Dorsolateral prefrontal cortex (tissue), 122 donors: ENCODE measurements at places on chromosomes 2 and 18.

GRCh38 chr2:11811036-11811654 lies 64.7 kb downstream of the LPIN1 start:
- no peak for DNase-seq

GRCh38 chr2:42725657-42726056 lies 38.3 kb downstream of the OXER1 start:
- no peak for DNase-seq

DNA sequence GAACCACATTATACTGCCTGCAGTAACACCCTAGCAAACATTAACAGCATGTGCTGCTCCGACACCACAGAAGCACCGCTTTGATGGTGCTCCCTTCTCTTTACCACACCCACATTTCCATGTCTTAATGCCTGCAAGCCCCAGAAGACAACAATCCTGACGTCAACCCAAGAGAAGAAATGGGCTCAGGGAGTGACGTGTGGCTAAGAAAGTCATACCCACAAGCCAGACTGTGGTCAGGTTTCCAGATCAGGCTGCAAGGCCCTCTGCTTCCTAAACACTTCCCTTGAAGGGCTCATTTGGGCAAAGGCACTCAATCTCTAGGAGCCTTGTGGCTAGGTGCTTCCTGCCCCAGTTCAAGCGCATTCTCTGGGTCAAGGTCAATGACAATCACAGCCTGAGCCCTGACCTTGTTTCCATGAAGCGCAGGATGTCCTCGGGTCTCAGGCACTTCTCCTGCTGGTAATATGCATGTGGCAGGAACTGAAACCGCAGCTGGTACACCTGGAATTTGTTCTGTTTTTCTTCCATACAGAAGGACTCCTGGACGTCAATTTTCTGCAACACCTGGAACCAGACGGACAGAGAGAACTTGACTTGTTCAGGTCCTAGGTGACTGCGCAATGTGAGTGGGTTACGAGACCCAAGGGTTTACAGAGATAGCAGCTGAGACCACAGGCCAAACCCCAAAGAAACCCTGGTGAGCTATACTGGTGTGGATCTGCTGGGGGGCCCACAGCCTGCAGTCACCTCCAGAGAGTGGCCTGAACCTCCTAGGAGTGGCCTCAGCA lies 67.2 kb downstream of the POLR1A start:
- DNase-seq: no peak

DNA sequence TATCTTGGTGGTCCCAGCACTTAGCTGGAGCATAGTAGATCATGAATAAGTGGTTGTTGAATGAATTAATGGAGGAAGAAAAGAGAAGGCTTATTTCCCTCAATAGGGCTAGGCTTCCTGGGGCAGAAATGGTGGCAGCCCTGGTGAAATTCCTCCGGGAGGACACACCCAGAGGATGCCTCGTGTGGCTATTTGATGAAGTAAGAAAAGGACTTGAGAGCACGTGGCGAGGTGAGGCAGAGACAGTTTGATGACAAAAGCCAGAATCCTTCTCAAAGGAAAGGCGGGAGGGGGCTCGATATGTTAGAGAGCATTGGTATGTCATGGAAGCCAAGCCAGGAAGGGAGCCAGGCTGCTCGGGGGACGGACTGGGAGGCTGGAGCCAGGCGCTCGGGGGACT lies 14.7 kb downstream of the FAM228A start:
- DNase-seq: no peak

DNA sequence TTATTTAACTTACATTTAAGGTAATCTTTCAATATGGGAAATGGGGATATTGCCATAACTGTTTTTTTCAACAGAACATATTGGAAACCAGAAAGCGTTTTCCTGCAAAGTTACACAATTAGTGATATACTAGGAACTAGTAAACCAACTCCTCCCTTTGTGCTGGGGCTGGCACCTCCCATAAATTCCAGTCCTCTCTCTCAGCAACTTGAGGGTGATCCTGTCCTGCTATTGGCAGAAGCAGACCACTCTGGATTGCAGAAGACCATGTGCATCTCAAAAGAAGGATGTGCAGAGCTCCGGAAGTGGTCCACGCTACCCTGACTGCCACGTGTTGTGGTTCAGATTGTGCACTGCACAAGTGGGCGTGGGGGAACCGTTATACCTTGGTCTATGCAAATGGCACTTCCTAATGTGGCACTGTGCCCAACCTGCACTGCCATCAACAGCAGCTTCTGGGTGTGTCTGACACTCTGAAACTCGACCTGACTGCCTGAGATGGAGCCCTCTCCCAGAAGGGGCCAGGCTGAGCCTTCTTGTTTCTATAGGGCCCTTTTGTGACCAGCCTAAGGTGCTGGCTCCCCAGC lies 219.2 kb downstream of the ZNF516 start:
- no peak for DNase-seq

- DNase-seq: no peak
Measured at GRCh38 chr18:36402765-36403396, 105.4 kb downstream of the FHOD3 start.

GRCh38 chr2:212548455-212548819 lies 9.8 kb upstream of the ERBB4 start:
- no peak for DNase-seq

- no peak for DNase-seq
Measured at GRCh38 chr2:231940795-231941194, 14.6 kb upstream of the NPPC start.

GRCh38 chr18:46073474-46074331 lies 1.6 kb upstream of the PSTPIP2 start:
- DNase-seq: no peak

- DNase-seq: no peak
Measured at GRCh38 chr2:119352357-119352756, 14.3 kb downstream of the C2orf76 start.

GRCh38 chr2:110770959-110771431 lies 38.6 kb downstream of the ACOXL start:
- DNase-seq: no peak

DNA sequence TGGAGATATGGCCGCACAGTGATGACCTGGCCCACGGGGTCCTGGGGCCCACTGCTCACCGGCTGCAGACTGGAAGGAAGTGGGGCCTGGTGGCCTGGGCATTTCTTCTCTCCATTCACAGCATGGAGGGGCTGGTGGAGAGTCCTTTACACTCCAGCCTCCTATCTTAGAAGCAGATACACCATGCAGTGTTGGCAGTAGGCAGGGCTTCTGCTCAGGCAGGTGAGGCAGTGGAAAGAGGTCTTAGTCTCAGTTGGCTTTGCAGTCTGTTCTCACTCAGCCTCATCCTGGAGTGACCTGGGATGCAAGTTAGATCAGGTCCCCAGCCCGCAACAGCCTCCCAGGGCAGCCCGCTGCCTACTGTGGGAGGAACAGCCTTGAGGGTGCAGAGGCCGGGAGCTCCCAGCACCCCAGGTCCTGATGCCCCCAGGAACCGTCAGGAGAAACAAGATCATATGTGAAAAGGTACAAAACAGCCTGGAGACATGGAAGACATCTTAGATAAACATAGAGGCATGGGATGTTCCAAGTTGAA lies 45.8 kb upstream of the OTOS start:
- DNase-seq: no peak

DNA sequence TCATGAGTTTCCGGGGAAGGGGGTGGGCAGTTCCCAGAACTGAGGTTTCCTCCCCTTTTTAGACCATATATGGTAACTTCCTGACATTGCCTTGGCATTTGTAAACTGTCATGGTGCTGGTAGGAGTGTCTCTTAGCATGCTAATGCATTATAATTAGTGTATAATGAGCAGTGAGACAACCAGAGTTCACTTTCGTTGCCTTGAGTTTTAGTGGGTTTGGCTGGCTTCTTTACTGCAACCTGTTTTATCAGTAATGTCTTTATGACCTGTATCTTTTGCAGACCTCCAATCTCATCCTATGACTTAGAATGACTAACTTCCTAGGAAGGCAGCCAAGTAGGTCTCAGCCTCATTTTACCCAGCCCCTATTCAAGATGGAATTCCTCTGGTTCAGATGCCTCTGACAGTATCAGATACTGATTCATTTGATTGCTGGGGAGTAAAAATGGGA lies 447.3 kb downstream of the XIRP2 start:
- no peak for DNase-seq

DNA sequence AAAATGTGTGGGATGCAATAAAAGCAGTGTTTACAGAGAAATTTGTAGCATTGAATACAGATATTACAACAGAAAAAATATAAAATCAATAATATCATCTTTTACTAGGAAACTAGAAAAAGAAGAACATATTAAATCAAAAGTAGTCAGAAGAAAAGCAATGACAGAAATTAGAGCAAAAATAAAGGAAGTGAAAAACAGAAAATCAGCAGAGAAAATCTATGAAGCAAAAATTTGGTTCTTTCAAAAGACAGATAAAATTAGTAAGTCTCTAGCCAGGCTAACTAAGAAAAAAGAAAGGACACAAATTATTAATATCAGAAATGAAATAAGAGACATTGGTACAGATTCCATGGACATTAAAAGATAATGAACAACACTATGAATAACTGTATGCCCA lies 212.0 kb upstream of the MGAT5 start:
- DNase-seq: no peak

- no peak for DNase-seq
Measured at GRCh38 chr2:190755772-190756415, 107.0 kb downstream of the NAB1 start.

- DNase-seq: no peak
Measured at GRCh38 chr2:135230150-135230549, 178.1 kb downstream of the RAB3GAP1 start.

DNA sequence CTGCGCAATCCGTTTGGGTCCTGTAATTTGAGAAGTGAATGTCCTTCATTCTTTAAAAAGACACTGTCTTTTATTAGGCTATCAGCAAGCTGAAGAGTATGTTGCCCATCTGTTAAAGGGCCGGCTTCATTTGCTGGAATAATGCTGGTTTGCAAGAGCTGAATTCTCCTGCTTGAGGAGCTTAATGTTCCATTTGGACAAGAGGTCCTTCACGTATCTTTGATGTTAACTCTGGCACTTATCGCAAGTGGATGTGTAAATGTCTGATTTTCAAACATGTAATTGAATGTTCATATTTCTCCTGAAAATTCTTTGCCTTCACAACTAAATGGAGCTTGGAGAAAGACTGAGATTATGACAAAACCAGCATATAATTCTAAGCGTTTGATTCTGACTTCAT lies 280.8 kb upstream of the NRP2 start:
- DNase-seq: no peak

DNA sequence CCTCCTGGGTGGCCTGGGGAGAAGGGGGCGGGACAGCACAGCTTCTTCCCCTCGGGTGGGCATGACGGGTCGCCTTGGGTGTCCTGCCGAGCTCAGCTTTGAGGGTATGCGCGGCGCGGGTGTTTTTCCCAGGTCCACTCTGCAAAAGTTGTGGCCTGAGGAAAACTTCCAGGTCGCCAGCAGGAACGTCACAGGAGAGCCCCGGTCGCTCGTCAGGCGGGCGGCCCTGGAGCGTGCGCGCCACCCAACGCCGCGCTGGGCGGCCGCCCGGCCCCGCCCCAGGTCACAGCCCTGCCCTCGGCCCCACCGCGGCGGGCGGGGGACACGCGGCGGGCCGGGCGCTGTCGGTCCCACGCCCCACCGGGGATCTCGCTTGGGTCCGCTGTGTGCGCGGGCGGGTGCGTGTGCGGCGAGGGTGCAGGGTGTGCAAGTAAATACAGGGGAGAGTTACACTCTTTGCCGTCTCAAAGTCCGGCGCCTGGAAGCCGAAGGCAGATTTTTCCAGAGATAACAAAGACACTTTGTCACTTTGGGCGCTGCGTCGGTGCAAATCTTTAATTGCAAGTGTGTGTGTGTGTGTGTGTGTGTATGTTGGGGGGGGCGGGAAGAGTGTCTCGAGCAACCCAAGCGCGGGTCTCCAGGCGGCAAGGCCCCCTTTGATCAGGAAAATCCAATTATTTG lies 616 bp upstream of the SP5 start:
- no peak for DNase-seq

- DNase-seq: no peak
Measured at GRCh38 chr2:181140414-181140813, 160.0 kb downstream of the UBE2E3 start.

DNA sequence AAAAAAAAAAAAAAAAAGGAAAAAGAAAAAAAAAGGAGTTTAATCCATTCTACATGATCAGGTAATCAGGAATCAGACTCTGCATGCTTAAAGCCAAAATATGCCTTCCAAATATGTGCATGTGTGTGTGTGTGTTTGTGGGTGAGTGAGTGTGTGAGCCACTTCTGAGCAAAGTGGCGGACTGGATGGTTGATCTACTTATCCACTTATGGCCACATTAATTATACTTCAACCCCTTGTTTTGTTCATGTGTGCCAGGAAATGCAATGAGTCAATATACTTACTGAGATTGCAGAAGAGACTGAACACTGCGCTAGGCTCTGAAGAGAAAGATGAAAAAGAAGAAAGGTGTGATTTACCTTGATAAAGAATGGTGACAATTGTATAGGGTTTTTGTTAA lies 586.5 kb upstream of the NXPH2 start:
- no peak for DNase-seq

DNA sequence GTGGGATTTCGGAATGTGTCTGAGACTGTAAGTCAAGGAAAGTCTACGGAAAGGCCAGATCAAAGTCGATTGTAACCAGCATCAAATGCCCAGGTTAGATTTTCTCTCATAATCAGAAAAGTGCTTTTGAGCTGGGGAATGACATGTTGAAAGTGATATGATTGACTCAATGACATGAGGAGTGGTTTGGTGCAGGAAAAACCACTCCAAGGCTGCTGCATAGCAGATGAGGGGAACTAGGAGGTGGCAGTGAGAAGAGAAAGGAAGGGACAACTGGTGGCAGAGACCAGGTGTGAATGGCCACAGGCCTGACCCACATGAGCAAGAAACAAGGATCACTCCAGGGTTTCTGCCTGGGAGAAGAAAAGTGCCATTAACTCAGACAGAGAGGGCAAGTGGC lies 822 bp downstream of the SLC35F6 start:
- DNase-seq: no peak

DNA sequence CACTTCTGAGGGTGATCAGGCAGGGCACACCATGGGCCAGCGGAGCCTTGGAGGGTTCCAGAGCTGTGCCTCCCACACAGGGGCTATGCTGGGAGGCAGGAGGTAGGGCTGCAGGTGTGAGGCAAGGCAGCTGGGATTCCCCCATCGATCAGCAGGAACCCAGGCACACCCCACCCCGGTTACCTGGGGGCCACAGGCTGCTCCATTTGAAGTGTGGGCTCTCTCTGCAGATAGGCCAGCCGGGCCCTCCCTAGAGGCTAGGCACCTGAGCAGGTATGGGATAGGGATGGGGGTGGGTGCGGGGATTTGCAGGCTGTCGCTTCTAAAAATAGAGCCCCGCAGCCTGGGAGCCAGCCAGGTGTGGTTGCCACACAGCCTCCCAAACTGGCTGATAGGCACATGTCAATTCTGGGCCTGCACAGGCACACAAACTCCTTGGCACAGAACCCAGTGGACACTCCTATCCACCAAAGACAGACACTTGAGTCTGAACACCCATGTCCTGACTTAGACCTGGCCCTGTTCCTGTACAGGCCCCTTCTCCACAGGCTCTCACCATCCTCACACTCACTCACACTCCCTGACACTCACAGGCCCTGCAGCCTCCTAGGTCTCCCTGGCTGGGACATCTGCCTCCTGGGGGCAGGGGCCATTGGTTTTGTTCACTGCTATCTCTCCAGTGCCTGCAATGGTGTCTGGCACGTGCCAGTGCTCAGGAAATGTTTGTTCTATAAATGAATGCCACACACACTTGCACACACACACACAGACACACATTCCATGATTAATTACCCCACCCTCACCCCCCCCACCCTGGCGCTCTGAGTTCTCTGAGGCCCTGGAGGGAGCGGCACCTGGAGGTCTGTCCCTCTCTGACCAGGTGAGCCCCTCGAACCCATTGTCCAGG lies 73.4 kb downstream of the ZFP36L2 start:
- no peak for DNase-seq
